Aortic smooth muscle cell (primary cell): ENCODE measurements at places on chromosomes 5 and 9. TPM values are rescaled to one million over a fixed set of nuclear protein-coding genes. Genes with fewer than 3 reads are reported as not detected.

SHC3 gene
- total RNA-seq, result 9.2 and 16.4 TPM in 2 replicates

ZDHHC21 gene
- 11.6 and 12.2 TPM in 2 replicates for total RNA-seq

GABRA1 gene
- total RNA-seq, result under 0.01 TPM in 2 replicates

RASEF gene
- total RNA-seq, result under 0.01 and 0.06 TPM in 2 replicates

CD14 gene
- 1.6 and 2.4 TPM in 2 replicates for total RNA-seq
